8988T (cell line): ENCODE measurements at places on chromosomes 2 and 18.

DNA sequence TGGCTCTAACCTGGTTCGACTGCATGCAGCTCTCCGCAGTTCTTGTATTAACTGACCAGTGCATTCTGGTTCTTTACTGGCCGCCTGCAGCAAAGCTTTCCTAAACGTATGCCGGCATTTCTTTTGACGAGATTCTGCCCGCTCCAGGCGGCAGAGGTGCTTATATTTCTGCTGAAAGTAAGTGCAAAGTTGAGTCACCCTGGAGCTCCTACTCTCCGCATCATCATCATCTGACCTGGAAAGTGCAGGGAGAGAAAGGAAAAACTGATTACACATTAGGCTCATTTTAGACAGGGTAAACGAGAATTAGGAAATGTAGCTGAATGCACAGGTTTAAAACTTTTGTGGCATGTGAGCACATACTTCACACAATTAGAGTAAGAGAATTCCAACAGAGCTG lies 57.9 kb downstream of the INO80D start:
- DNase-seq = no peak

DNA sequence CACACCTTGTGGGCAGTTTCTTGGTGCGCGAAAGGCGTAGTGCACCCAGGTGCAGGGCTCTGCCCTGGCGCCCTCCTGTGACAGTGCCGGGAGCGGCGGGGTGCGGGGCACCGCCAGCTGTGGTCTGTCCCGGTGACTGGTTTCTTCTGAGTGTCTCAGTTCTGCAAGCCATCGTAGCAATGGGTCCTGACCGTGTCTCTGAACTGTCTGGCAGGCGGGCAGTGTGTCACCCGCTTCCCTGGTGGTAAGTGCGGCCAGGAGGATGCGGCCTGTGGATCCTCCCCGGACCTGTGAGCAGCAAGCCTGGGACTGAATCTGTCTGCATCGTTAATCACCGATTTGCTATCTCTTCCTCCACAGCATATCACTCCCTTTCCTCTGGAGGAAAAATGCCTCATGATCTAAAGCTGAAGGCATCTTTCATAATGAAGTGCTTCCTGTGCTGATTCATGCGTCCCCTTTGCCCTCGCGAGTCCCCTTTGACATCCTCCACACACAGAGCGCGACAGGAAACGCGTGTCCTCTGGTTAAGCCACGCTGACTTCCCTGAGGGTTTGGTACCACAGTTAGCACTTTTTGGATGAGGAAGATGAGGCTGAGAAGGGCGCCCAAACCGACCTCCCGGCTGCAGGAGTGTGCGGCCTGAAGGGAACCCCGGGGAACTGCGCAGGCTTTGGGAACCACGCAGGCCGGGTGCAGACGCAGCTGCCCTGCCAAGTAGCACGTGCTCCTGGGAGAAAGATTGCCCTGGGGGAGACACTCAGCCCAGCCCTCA lies 416.0 kb upstream of the HS6ST1 start:
- DNase-seq = no peak

DNA sequence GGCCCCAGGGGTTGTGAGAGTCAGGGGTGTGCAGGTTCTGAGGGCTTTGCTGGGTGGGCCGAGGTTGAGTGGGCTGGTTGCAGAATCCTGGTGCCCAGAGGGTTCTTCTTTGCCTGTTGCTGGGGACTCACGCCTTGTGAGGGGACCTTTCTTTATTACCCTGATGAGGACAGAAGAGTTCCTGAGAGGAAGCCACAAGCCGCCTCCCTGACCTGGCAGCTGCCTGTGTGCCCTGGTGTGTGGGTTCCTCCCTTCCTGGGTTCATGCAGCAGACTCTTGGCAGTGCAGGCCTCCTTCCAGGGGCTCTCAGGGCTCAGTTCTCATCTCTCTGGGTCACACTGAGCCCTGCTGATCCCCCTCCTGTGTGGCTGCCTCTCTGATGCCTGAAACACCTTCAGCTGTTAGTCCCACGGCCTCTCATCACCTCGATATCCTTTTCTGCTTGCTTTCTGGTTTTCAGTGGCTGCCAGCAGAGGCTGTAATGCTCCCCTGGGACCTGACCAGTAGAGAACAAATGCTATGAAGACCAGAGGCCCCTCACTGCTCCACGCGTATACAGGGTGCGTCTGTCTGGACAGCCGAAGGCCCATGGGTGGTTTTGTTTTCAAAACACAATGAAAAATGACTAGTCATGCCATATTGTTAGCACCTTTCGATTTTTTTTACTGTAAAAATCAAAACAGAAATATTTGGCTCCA lies 191.3 kb downstream of the AGAP1 start:
- DNase-seq = no peak

DNA sequence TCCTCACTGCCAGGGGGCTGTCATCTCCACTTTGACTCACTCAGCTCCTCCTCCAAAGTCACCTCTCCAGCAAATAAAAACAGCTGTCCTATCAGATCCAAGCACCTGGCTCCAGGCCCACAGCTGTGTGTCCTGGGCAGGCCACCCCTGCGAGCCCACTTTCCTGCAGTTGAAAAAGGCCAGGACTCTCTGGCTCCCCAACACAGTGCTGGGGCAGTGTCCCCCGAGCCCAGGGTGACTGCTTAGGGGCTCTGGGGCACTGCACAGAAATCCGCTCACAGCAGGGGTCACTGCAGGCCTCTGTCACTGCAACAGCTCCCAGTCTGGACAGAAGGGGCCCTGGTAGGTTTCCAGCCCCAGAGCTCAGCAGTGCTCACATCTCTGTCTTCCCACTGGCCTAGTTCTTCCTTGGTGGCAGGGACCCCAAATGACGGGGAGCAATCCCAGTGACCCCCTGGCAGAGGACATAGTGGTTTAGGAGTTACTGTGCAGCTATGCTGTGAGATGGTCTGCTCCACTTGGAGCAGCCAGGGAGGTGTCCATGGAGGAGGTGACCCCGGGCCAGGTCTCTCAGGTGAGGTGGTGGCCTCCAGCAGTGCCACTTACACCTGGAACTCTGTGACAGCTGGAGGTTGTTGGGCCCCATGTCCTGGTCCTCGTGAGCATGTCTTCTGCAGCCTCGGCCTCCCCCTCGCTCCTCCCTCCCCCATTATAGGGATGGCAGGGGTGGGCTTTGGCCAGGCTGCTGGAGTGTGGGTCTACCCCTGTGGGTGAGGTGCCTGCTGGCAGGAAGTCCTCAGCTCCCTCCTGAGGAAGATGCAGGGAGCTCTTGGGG lies 35.5 kb downstream of the HS6ST1 start:
- no peak for DNase-seq

GRCh38 chr2:146278881-146279280 lies 1565.9 kb upstream of the ACVR2A start:
- DNase-seq = no peak

GRCh38 chr2:200761266-200761665 lies 50.4 kb upstream of the BZW1 start:
- DNase-seq = no peak

DNA sequence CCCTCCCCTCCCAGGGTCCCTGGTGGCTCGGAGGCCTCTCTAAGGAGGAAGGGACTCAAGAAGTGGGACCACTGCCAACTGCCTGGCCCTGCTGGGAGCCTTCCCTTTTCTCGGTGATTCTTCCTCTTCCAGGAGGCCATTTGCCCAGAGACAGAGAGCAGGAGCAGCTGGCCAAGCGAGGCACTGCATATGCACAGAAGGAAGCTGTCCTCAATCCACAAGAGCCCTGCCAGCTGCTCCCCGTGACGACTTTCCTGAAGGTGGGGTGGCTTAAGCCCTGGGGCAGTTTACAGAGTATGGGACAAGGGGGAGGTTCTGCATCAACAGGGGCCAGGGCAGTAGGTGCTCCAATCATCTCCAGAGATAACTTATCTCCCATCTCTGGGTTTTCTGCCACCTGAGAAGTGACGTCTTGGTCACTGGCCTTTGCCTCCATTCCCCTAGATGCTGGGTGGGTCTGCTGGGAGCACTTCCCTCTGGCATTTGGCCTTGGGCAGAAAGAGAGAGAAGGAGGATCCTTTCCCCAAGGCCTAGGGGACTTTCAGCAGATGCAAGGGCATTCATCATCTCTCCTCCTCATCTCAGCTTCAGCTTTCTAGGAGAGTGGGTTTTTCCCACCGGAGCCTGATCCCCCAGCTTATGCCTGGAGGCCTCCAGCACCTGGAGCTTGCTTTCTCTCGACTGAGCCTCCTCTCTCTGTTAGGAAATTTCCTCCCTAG lies 28.5 kb downstream of the CIB4 start:
- DNase-seq = no peak

DNA sequence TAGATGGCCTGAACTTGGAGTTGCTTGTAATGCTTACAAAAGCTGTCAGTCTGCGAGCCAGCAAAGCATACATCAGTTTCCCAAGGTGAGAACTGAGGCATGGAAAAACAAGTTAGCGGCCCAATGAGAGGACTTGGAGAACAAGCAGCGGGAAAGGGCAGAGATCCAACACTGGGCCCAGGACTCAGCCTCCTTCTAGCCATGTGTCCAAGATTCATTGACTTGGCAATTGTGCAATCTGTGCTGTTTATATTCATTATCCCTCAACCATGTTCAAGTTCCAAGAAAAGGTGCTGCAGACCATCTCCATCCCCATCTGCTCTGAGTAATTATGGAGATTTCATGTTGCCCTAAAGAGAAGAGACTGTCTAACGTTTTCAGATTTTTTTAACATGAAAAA lies 187.4 kb downstream of the ALK start:
- no peak for DNase-seq

- no peak for DNase-seq
Measured at GRCh38 chr18:68703326-68703725, 11.6 kb downstream of the TMX3 start.
